ENCODE measurements at places on chromosomes 2 and 18. TPM values are rescaled to one million over a fixed set of nuclear protein-coding genes. Genes with fewer than 3 reads are reported as not detected.

The SNX17 gene
- 133 TPM for total RNA-seq

The ASB18 gene
- total RNA-seq: not detected

The MAB21L4 gene
- not detected for total RNA-seq

The RASGRP3 gene
- total RNA-seq: 16.2 TPM

The NEU2 gene
- total RNA-seq: not detected

The BMP10 gene
- not detected for total RNA-seq

The PNPT1 gene
- total RNA-seq: 24.6 TPM

The ZC3H6 gene
- 6.9 TPM for total RNA-seq

The CERKL gene
- not detected for total RNA-seq

The HRH4 gene
- total RNA-seq: not detected

The TRIM43 gene
- total RNA-seq: not detected

The PAX3 gene
- not detected for total RNA-seq

The BCL11A gene
- 0.41 TPM for total RNA-seq

The HNMT gene
- 67.2 TPM for total RNA-seq

The POTEC gene
- total RNA-seq: not detected

The SERPINE2 gene
- 47.3 TPM for total RNA-seq

The CENPA gene
- total RNA-seq: not detected

The VSNL1 gene
- not detected for total RNA-seq

Data from thoracic aorta (tissue), 2 donors.